ENCODE measurements at places on chromosomes 11 and 22. TPM values are rescaled to one million over a fixed set of nuclear protein-coding genes. Genes with fewer than 3 reads are reported as not detected.

DNA sequence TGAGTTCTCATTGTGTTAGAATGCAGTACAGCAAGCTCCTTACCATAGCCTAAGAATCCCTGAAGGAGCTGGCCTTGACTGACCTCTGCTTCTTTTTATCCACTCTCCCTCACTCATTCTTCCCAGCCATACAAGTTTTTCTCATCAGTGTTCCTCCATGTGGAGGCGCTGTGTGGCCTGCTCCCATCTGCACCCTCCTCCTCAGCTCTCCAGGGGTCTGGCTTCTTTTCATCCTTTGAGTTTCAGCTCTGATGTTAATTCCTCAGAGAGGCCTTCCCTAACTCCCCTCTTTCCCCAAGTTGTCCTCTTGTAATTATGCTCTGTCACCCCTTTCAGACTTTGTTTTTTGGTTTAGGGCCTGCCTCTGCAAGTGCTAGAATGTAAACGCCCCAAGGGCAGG is 144.8 kb downstream of the WNT7B start:
- no peak for DNase-seq
- no peaks in the 10 kb centered on the region for H3K27me3 ChIP-seq
- H3K4me3 ChIP-seq, result no peak overlapping the region
- peaks cover 33% of the 10 kb centered on the region for H3K36me3 ChIP-seq

DNA sequence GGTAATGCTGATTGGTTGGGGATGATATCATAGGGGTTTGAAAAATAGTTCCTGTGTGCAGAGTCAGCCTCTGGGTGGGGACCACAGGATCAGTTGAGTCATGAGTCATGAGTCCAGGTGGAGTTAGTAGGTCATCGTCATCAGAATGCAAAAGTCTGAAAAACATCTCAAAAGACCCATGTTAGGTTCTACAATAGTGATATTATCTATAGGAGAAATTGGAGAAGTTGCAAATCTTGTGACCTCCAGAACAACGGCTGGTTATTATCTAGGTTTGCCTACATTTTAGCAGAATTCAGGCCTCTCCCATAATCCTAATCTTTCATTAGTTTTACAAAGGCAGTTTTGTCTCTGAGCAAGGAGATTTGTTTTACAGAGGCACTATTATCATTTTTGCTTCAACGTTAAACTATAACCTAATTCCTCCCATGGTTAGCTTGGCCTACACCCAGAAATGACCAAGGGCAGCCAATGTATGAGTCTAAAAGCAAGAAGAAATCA is 38.9 kb downstream of the MS4A2 start:
- H3K4me1 ChIP-seq, result no peaks in the 10 kb centered on the region
- H3K36me3 ChIP-seq, result no peaks in the 10 kb centered on the region
- no peak overlapping the region for H3K27ac ChIP-seq

DNA sequence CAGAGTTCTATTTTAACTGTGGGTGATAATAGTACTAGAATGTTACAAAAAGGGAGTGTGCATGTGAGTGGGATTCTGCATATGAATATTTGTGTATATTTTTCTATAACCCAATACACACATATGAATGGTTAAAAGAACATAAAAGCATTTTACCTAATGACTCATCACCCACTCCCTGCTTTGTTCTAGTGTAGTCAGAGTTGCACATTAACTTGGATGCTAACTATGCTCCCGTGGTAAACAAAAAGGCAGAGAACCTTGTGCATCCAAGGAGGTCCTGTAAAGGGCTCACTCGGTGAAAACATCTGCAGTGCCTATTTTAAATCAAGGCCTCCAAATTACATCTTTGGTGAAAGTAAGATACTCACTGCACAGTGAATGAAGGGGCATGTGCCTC is 1289.4 kb downstream of the LRRC4C start:
- peaks cover 3% of the 10 kb centered on the region for H3K4me1 ChIP-seq
- H3K36me3 ChIP-seq, result no peaks in the 10 kb centered on the region
- H3K27ac ChIP-seq, result no peak overlapping the region

DNA sequence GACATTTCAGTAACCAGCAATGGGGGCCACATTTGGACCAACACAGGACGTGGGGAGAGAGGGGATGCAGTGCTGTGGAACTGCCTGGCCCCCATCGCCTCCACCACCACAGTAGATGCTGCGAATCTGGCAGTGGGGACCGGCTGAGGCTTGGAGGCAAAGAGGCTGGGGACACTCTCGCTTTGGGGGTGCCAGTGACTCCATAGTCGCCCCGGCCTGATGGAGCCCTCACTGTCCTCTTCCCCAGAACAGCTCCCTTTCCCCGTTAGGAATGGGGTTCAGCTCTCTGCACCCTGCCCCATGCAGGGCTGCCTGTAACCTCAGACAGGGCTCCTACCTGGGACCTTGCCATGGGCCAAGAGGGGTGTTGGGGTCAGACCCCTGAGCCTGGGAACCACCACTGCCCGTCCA is 1.8 kb upstream of the MUC2 start:
- H3K4me3 ChIP-seq, result no peak overlapping the region
- DNase-seq, result no peak
- no peaks in the 10 kb centered on the region for H3K36me3 ChIP-seq
- no peak overlapping the region for H3K27ac ChIP-seq

GRCh38 chr11:81253244-81253643 is 1480.4 kb downstream of the FAM181B start:
- DNase-seq, result no peak
- no peaks in the 10 kb centered on the region for H3K36me3 ChIP-seq
- no peak overlapping the region for H3K27ac ChIP-seq
- no peaks in the 10 kb centered on the region for H3K4me1 ChIP-seq
- no peaks in the 10 kb centered on the region for H3K27me3 ChIP-seq

DNA sequence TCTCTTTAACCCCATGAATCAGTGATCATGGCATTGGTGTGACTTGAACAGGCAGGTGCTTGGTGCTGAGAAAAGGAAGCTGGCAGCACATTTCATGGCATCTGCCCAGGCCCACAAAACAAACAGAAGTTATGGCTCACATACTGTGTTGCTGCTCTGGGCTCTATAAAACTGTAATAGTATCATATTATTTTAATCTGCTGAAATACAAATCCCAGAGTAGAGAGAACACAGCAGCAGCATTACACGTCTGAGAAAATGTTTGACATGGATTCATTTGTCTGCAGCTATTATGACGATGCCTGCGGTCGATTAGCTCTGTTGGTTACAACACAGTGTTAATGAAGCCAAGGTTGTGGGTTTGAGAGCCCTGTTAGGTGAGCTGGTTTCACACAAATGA is 80.8 kb downstream of the ALX4 start:
- no peaks in the 10 kb centered on the region for H3K36me3 ChIP-seq
- no peak overlapping the region for H3K27ac ChIP-seq
- H3K27me3 ChIP-seq, result no peaks in the 10 kb centered on the region

The ATP6V1E1 gene
- polyA plus RNA-seq, result 195 TPM

The TMEM25 gene
- 31.0 TPM for polyA plus RNA-seq

The IGSF22 gene
- polyA plus RNA-seq, result 0.10 TPM

The CNIH2 gene
- 7.4 TPM for polyA plus RNA-seq

The PHOX2A gene
- polyA plus RNA-seq, result 75.6 TPM

The OLFML1 gene
- not detected for polyA plus RNA-seq

The SH3BP1 gene
- 8.9 TPM for polyA plus RNA-seq

The PTGDR2 gene
- not detected for polyA plus RNA-seq

The P2RX6 gene
- polyA plus RNA-seq, result 7.1 TPM

The OR2AG2 gene
- polyA plus RNA-seq, result not detected
